ENCODE measurements at places on chromosomes 4 and X. TPM values are rescaled to one million over a fixed set of nuclear protein-coding genes. Genes with fewer than 3 reads are reported as not detected.

GRCh38 chr4:138821331-138821730, 194.2 kb upstream of the NOCT start:
- H3K27ac ChIP-seq: no peak overlapping the region
- no peak overlapping the region for H3K4me3 ChIP-seq
- peaks cover 10% of the 10 kb centered on the region for H3K4me1 ChIP-seq

Gene ARMCX1
- total RNA-seq: 12.6 TPM

- H3K27me3 ChIP-seq: no peaks in the 10 kb centered on the region
- H3K4me1 ChIP-seq: peaks cover 10% of the 10 kb centered on the region
- peak overlapping the region; percentile 10 for H3K27ac ChIP-seq
- no peak overlapping the region for H3K4me3 ChIP-seq
- peak; percentile 84 for DNase-seq
- no peaks in the 10 kb centered on the region for H3K36me3 ChIP-seq
Measured at GRCh38 chr4:81565142-81565870, 93.6 kb upstream of the RASGEF1B start.

DNA sequence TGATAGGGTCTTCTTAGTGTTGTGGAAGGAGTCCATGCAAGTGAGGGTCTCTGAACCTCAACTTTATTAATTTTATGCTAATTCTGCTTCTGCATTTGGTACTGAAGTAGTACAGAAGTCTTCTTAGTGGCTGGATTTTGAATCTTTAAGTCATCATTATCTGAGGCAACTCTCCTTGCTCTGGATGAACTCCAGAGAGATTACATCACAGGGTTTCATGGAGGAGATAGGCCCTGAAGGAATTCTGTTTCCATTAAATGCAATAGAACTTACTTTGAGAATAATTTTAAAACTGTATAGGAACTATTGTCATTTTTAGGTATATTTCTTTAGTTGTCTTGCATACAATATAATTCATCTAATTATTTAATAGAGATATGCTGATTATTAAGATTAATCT, 451.2 kb downstream of the FAT4 start:
- no peak overlapping the region for H3K27ac ChIP-seq
- H3K4me1 ChIP-seq: no peaks in the 10 kb centered on the region
- DNase-seq: no peak
- no peak overlapping the region for H3K4me3 ChIP-seq

Gene PRPS1
- total RNA-seq: 38.7 TPM

- no peak overlapping the region for H3K4me3 ChIP-seq
- no peak overlapping the region for H3K27ac ChIP-seq
- no peak for DNase-seq
Measured at GRCh38 chr4:116400480-116400879, 684.9 kb downstream of the TRAM1L1 start.

Gene TSPYL2
- total RNA-seq: 358 TPM

GRCh38 chrX:6465756-6466155, 69.2 kb downstream of the VCX3A start:
- no peak overlapping the region for H3K4me3 ChIP-seq
- no peaks in the 10 kb centered on the region for H3K36me3 ChIP-seq
- no peaks in the 10 kb centered on the region for H3K4me1 ChIP-seq
- no peak overlapping the region for H3K27ac ChIP-seq

Gene CTSO
- 10.9 TPM for total RNA-seq

GRCh38 chr4:88062843-88063242, 55.4 kb downstream of the PKD2 start:
- H3K27ac ChIP-seq: no peak overlapping the region
- H3K27me3 ChIP-seq: no peaks in the 10 kb centered on the region
- no peaks in the 10 kb centered on the region for H3K4me1 ChIP-seq
- DNase-seq: no peak
- no peak overlapping the region for H3K4me3 ChIP-seq

GRCh38 chrX:126900937-126901336, 81.4 kb downstream of the PRR32 start:
- H3K4me1 ChIP-seq: no peaks in the 10 kb centered on the region
- H3K27ac ChIP-seq: no peak overlapping the region
- no peak for DNase-seq

DNA sequence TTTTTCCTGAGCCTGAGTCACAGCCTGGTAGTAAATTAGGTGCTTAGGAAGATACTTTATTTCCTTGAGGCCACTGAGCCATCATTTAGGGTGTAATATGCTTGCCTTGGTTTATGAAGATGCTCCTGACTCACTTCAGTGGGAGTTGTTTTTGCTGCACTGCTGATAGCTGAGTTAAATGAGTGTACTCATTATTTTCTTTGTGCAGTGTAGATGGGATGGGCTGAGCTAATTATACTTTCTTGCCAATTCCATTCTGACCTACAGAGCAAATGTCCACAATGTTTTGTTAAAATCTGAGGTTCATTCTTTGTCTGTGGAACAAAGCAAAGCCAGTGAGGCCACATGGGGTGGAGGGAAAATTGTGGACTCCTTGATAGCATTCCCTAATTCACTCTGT, 60.0 kb downstream of the FGF13 start:
- H3K4me1 ChIP-seq: no peaks in the 10 kb centered on the region
- H3K27ac ChIP-seq: no peak overlapping the region
- no peak for DNase-seq
- H3K4me3 ChIP-seq: no peak overlapping the region
- no peaks in the 10 kb centered on the region for H3K27me3 ChIP-seq
- no peaks in the 10 kb centered on the region for H3K36me3 ChIP-seq

Gene IL2
- not detected for total RNA-seq

Gene DKK2
- total RNA-seq: not detected

- no peaks in the 10 kb centered on the region for H3K27me3 ChIP-seq
- no peak overlapping the region for H3K4me3 ChIP-seq
- no peak overlapping the region for H3K27ac ChIP-seq
- H3K36me3 ChIP-seq: no peaks in the 10 kb centered on the region
- DNase-seq: no peak
Measured at GRCh38 chrX:11537141-11537540, 128.6 kb downstream of the ARHGAP6 start.

Gene ZNF674
- 6.3 TPM for total RNA-seq

DNA sequence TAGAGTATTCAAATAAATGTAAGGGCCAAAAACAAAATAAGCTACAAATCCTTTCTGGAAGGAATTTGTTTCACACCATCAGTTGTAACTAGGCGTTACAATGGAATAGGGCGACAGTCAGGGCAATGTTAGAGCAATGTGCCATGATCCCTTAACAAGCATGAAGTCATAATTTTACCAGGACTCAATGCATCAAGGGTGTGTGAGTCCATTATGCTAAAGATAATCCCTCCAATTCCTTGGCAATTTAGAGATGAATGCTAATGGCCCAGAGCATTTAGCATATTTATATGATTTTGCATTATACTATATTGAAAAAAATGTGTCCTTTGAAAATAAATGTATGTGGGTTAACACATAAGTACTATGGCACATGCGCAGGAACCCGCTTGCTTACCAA, 73.1 kb downstream of the GRIA2 start:
- no peak overlapping the region for H3K4me3 ChIP-seq
- H3K36me3 ChIP-seq: no peaks in the 10 kb centered on the region
- H3K27me3 ChIP-seq: no peaks in the 10 kb centered on the region

Gene CCSER1
- total RNA-seq: 105 TPM

DNA sequence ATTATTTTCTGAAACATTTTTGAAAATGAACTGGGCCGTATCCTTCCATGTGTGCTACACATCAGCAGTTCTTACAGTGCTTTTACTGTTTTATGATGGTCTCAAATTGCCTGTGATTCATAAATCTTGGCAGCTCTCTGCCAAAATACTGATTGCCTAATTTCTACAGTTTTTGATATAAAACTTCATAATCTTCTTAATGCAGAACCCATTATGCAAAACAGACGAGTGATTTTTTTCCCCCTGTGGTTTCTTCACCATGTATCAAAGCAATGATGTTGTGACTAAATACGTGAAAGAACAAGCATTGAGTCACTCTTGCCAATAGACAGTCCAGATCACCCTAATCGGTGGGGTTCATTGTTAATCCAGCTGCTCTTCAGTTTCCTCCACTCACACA, 156.4 kb upstream of the WDR1 start:
- H3K36me3 ChIP-seq: no peaks in the 10 kb centered on the region
- no peaks in the 10 kb centered on the region for H3K4me1 ChIP-seq
- no peak overlapping the region for H3K27ac ChIP-seq

- no peaks in the 10 kb centered on the region for H3K4me1 ChIP-seq
- DNase-seq: no peak
- no peak overlapping the region for H3K4me3 ChIP-seq
- no peaks in the 10 kb centered on the region for H3K36me3 ChIP-seq
Measured at GRCh38 chrX:37686996-37687395, 1.4 kb downstream of the XK start.

Gene HHIP
- 3.5 TPM for total RNA-seq

GRCh38 chrX:50372966-50373365, 97.7 kb downstream of the DGKK start:
- no peaks in the 10 kb centered on the region for H3K27me3 ChIP-seq
- no peaks in the 10 kb centered on the region for H3K36me3 ChIP-seq
- H3K4me3 ChIP-seq: no peak overlapping the region
- H3K27ac ChIP-seq: no peak overlapping the region

Gene HAND2
- total RNA-seq: 9.4 TPM

All from testis (tissue), 5 donors.